ENCODE measurements at places on chromosomes 5 and 9. TPM values are rescaled to one million over a fixed set of nuclear protein-coding genes. Genes with fewer than 3 reads are reported as not detected.
A peak's percentile ranks its signal among the peaks of the same experiment; 100 is the strongest.

Gene EGFL7
- total RNA-seq: 945 TPM

Gene FRRS1L
- 0.03 TPM for total RNA-seq

DNA sequence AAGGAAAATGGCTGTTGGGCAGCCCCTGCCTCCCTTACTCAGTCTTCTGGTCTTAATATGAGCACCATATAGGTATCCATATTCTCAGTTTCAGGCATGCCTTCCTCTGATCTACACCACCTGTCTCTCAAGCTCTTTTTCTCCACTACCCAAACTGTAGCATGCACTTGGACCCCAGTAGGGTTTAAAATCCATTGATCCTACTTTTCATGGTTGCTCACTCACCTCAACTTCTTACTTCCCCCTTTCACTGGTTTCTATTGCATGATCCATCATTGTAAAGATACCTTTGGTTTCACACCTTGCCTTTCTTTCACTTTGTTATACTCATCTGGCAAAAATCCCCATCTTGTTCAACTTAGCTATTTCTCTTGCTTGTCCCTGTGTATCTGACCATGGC, 159.4 kb downstream of the KDM4C start:
- H3K4me1 ChIP-seq: peaks cover 6% of the 10 kb centered on the region
- DNase-seq: no peak

GRCh38 chr5:159096243-159096923, 3.3 kb downstream of the EBF1 start:
- H3K27me3 ChIP-seq: peaks cover 19% of the 10 kb centered on the region
- DNase-seq: peak; percentile 22
- H3K4me1 ChIP-seq: peaks cover 41% of the 10 kb centered on the region
- peak overlapping the region; percentile 51 for H3K4me3 ChIP-seq

DNA sequence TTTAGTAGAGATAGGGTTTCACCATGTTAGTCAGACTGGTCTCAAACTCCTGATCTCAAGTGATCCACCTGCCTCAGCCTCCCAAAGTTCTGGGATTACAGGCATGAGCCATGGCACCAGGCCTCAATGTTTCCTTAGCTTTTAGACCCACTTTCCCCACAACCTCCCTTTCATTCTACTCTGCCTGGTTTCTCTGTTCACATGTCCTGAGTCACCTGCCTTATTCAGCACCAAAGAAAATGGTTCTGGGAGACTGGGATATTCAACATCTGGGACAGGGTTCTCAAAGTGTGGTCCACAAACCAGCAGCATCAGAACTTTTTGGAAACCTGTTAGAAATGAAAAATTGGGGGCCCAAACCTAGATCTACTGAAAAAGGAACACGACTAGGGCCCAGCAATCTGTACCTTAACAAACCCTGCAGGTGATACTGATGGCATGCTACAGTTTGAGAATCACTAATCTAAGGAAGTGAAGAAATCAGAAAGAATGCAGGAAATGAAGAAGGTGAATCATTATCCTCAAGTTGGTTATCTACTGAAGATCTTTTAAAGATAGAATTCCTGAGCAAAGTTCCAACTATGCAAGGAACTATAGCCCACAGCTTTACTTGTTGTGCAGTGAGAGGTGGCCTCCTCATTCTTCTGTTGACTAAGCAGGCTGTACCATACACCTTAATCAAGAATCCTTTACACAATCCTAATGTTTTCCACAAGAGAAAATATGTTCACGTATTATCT, 51.8 kb upstream of the CTNNAL1 start:
- DNase-seq: no peak
- peaks cover 9% of the 10 kb centered on the region for H3K36me3 ChIP-seq
- no peak overlapping the region for H3K27ac ChIP-seq
- no peak overlapping the region for H3K4me3 ChIP-seq
- H3K4me1 ChIP-seq: no peaks in the 10 kb centered on the region

GRCh38 chr5:3601911-3602782, 6.5 kb downstream of the IRX1 start:
- DNase-seq: no peak
- H3K4me3 ChIP-seq: peak overlapping the region; percentile 63
- peaks cover 28% of the 10 kb centered on the region for H3K27me3 ChIP-seq
